Keratinocyte (primary cell): ENCODE measurements at places on chromosomes 3 and 15.
A peak's percentile ranks its signal among the peaks of the same experiment; 100 is the strongest.

GRCh38 chr15:73862276-73862675 is 11.1 kb upstream of the TBC1D21 start:
- DNase-seq: no peak

DNA sequence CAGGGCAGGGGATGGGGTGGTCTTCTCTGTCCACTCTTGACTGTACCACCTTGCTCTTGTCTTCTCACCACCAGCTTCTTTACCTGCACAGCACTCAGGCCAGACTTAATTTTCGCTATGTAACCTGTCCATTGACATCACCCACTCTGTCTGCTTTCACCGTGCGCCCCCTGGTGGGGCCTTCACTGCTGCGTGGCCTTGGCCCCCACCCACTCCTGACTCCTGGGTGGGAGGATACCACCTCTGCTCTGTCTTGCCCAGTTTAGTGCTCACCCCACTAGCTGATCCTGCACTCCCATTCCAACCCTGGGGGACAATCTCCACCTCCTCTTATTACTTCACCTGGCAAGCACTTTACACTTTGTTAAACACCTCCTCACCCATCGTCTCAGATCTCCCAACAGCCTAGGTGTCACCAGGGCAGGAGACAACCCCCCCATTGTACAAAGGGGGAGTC is 17.7 kb downstream of the PTH1R start:
- peak; percentile 21 for DNase-seq

- DNase-seq: no peak
Observed at GRCh38 chr3:90025019-90025418, 917.6 kb downstream of the EPHA3 start.

DNA sequence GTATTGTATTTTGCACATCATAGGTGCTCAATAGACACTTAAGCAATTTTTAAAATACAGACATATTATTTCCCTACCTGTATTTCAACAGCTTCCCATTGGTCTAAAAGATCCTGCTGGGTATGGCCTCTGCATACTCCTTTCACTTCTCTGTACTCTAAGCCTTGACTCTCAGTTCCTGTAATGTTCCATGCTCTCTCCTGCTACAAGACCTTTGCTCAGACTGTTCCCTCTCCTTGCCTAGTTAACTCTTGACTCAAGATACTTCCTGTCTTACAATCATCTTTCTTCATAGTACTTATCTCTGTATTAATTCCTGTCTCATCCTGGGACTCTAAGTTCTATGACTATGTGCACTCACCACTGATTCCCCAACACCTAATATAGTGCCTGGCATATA is 1.7 kb downstream of the SCN11A start:
- DNase-seq: no peak

GRCh38 chr15:39025321-39025720 is 460.7 kb upstream of the RASGRP1 start:
- no peak for DNase-seq
